Stimulated activated CD4-positive, alpha-beta T cell treated with anti-CD3 and anti-CD28 coated beads, Interleukin-15, amount 100 ng/mL, for 48 hours (primary cell): ENCODE measurements at places on chromosomes 12 and 14.

DNA sequence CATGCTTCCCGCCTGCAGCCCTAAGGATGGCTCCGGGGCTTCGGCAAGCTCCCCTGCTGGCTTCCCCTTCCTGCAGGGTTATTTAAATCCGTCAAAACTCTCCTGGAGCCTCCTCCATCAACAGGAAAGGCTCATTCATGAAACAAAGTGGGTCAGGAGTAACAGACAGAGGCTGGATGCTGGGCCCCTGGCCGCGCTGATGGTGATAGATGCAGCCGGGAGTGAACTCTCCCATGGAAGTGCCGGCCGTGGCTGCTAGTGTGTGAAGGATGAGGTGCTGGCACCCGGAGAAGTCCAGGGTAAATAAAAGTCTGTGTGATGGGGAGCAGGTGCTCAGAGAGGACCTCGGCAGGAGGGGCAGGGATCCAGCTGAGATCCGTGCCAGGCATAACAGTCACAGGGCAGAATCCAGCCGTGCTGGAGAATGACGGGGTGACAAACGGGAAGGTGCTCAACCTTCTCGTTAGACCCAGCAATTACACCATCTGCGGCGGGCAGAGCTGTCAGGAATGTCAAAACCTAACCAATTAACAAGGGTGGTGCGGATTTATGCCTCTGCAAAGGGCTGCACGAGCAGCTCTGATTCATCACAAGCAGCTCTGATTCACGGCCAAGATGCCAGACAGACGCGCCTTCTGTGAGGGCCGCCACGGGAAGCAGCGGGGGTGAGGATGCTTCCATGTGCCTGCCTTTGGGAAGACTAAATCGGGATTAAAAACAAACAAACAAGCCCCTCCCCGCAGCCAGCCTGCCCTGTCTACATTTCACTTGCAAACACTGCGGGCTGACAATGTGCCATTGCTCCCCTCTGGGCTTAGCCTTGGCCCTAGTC is 55.6 kb downstream of the SYNE3 start:
- DNase-seq: no peak

- DNase-seq: no peak
Observed at GRCh38 chr12:119631930-119632678, 35.8 kb upstream of the PRKAB1 start.

- no peak for DNase-seq
Observed at GRCh38 chr14:24954037-24954699, 95.8 kb downstream of the STXBP6 start.

DNA sequence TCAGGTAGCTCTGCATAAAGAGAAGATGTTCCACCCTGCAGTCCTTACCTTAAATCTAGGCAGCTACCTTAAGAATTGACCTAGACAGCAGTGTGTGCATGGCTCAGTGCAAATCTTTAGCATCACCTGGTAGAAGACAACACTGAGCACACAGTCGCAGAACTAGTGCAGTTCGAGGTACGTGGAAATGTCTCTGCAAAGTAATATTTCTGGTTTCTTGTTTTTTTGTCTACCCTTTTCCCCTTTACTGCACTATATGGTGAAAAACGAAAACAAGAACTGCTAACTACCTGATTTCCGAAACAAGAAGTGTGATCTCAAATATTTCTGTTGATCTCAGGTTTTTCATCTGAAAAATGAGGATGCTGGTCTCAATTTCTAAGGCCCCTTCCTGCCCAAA is 82.5 kb downstream of the ETV6 start:
- no peak for DNase-seq

GRCh38 chr14:93047661-93048060 is 68.1 kb downstream of the ITPK1 start:
- DNase-seq: no peak

DNA sequence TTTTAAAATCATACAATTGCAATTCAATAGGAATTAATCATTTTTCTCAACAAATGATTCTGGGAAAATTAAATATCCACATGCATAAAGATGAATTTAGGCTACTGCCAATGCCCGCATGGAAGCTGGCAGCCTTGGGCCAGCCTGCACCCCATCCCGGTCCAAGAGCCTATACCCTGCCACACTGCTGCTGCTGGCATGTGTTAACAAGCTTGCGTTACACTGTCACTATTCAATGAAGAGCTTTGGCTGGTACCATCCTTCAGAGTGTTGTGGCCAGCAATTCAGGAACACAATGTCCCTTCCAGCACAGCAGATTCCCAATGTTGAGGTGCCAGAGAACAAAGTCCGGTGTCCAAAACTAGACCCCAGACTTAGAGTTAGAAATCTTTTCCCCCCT is 13.6 kb upstream of the TAS2R14 start:
- DNase-seq: no peak

DNA sequence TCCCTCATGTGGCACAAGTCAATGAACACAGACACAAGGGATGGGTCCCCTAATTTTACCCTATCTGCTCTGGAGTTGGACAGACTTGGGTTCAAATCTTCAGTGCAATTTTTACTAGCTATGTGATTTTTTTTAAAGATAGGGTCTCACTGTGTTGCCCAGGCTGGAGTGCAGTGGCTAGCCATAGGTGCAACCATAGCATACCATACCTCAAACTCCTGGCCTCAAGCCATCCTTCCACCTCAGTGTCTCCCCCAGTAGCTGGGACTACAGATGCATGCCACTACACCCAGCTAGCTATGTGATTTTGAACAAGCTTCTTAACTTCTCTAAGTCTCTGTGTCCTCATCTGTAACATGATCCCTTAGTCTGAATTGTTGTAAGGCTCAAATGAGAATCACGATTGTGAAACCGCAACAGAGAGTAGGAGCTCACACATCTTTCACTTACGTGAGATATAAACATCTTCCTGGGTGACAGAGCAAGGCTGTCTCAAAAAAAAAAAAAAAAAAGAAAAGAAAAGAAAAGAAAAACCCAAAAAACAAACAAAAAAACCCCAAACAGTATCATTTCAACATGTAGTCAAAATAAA is 4.7 kb downstream of the CALCOCO1 start:
- no peak for DNase-seq

- DNase-seq: no peak
Observed at GRCh38 chr14:20512177-20512905, 7.0 kb downstream of the RNASE10 start.

GRCh38 chr14:68199554-68200151 is 380.1 kb downstream of the RAD51B start:
- DNase-seq: no peak

GRCh38 chr12:2286461-2287131 is 233.8 kb downstream of the CACNA1C start:
- no peak for DNase-seq

DNA sequence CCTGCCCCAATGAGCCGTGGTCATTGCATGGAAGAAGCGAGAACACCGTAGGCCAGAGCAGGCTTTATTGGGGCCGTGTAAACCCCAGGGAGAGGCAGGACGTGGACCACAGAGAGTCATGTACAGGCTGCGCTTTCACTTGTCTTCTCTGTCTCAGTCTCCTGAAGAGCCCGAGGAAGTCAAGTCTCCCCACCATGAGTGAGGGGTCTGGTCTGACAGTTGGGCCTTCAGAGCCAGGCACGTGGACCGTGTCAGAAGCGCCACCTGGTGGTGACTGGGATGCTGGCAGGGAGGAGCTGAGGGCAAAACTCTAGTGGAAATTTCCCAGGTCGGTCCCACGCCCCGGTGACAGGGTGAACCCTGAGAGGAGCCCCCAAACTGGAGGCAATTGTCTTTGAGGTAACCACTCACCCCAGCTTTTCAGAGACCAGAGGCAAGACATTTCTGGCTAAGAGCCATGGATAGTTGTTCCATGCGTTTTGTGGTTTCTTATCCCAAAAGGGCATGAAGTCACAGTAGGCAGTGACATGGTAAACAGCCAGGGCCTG is 17.4 kb downstream of the RPS6KL1 start:
- peak; percentile 77 for DNase-seq

DNA sequence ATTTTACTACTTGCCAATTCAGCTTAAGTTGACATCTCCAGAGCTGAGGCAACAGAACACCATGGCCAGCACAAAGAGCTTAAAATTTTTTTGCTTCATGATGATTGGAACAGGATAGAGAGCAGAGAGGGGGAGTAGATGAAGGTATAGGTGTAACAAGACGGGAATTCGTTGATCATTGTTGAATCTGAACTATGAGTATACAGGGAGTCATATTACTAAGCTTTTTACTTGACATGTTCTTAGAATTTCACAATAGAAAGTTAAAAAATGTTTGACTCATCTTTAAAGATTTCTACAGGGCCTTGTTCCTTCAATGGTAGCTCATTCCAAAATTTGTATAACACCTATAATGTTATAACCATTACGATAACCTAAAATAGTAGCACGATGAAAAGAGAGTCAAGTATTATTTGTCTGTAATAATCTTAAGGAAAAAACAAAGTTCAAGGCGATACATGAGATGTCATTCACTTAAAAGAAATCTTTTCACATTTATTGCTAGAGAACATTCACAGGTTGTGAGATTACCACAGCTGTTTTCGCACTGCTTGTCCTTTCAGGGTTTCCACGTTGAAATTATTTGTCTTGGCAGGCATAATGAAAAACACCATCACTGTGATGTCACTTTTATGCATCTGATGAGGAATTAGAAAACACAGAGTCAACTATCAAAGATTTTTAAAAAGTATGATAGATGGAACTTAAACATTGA is 33.9 kb downstream of the SPX start:
- no peak for DNase-seq

DNA sequence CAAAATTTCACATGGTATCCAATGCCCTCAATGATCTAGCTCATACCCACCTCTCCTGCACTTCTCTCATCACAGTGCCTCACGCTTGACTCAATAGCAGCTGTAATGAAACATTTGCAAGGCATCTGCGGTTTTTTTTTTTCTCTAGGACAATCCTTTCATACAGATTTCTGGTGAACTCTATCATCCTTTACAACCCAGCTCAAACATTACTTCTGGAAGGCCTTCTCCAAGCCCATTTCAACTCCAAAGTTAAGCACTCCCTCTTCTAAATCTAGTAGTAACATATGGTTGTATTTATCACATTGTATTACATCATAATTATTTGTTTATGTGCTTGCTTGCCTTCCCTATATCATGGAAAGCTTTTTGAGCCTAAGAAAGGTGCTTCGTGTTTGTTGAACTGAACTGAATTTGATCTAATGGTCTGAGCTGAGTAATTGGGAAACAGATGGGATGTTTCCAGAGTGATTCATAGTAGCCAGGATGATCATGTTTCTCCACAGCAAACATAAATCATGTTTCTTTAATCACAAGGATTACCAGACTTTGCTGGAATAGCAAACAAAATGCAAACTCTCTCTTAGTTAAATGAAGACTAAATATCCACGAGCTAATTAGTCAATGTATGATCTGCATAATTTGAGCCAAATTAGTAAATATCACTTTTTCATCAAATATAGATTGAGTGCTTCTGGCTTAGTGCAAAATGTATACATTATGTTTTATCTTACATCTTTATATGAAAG is 14.3 kb downstream of the CFL2 start:
- DNase-seq: no peak

GRCh38 chr12:19390051-19390598 is 49.2 kb upstream of the AEBP2 start:
- DNase-seq: no peak

DNA sequence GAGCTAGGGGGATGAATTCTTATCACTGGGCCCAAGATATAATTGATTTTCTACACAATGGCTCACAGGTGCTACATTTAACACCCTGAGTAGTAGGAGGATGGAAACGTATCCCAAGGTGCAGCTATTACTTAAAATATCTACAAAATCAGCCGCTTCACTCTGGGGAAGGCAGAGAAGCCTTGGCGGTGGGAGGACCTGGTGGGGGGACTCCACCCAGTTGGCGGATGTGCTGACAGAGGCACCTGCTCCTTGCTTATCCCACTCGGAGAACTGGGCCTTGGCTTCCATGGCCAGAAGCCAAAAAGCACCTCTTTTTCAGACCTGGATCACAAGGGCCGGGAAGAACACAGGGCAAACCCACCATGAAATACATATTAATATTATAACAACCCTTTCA is 106.3 kb downstream of the OTX2 start:
- DNase-seq: no peak

DNA sequence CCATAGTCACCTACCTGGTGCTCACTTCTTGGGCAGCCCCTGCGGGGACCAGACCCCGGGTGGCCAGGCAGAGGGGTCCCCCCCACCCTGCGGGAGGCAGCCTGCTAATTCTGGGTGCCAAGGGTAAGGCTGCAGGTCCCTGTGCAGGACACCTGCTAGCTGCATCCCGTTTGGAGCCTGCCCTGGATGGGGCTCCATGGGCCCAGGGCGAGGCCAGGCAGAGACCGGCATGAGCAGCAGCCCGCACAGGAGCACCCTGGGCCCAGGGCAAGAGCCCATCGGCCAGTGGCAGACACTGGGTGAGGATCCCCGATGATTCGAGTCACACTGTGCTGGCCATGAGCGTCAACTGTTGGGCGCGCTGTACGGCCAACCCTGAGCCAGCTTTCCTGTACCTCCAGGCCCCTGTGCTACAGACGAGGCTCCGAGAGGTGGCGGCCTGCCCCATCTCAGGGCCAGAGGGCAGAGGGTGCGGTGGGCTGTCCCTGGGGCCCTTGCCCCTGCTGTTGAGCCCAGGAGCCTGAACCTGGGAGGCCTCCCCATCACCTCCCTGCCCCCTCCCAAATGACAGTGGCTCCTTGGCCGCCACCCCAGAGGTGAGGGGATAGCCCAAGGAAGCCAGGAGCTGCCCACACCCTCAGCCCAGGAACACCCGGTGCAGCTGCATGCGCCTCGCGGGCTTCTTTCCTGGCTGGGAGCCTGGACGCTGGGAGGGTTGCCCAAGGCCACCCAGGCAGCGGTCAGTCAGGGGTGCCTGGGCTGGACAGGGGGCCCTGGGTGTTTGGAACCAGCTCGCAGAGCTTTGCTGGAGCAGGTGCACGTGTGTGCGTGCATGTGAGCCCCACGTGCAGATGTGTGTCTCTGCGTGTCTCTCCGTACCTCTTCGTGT is 47.7 kb downstream of the CYP46A1 start:
- DNase-seq: no peak

GRCh38 chr14:58368956-58369355 is 26.8 kb upstream of the TOMM20L start:
- DNase-seq: no peak

- no peak for DNase-seq
Observed at GRCh38 chr14:61561657-61562276, 133.5 kb upstream of the HIF1A start.

GRCh38 chr12:119990382-119990874 is 1.4 kb downstream of the BICDL1 start:
- no peak for DNase-seq

- DNase-seq: no peak
Observed at GRCh38 chr12:114381177-114381576, 24.8 kb downstream of the TBX5 start.

- DNase-seq: no peak
Observed at GRCh38 chr14:75896341-75896740, 85.5 kb downstream of the TGFB3 start.

DNA sequence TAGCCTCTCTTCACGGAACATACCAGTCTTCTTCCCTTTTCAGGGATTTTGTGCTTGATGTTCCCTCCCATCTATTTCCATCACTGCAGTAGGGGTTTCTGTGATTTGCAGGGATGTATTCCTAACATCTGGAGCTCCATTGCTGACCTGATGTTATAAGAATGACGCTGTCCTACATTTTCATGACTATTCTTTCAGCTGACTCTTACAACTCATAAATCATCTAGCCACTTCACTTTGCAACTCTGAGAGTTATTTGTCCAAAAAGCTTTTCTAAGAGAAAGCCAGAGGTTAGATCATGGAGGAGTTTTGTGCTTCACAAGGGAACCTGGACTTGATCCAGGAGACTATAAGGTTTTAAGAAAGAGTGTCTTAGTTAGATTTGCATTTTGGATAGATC is 116.6 kb upstream of the FAR2 start:
- no peak for DNase-seq
